CD4-positive, alpha-beta T cell treated with Interleukin-17A for 1 hour (primary cell): ENCODE measurements at places on chromosomes 1 and 21.
A peak's percentile ranks its signal among the peaks of the same experiment; 100 is the strongest.

- peak; percentile 53 for DNase-seq
Measured at GRCh38 chr1:244603498-244603897, 49.4 kb upstream of the DESI2 start.

GRCh38 chr1:100759188-100759587, 39.6 kb downstream of the VCAM1 start:
- no peak for DNase-seq

DNA sequence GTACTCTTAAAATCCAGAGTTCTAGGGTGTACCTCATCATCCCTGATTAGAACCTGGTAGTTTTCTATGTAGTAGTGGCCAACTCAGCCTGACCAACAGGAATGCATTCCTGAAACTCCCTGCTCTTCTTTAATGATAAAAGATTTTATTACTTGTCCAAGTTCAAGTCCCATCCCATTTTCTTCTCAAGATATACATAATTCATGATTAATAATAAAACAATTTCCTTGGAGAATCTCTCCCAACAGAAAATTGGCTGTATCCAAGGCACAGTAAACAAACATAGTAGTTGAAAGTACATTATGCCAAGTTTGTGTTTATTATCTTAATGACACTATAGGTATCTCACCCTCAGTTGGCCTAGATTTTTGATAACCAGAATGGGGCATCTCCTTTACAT, 714.1 kb upstream of the ADAMTS5 start:
- DNase-seq, result no peak

GRCh38 chr1:212037900-212038299, 2.4 kb downstream of the DTL start:
- peak; percentile 40 for DNase-seq
